Osteoblast (primary cell): ENCODE measurements at places on chromosomes 6 and 20. TPM values are rescaled to one million over a fixed set of nuclear protein-coding genes. Genes with fewer than 3 reads are reported as not detected.
A peak's percentile ranks its signal among the peaks of the same experiment; 100 is the strongest.

DNA sequence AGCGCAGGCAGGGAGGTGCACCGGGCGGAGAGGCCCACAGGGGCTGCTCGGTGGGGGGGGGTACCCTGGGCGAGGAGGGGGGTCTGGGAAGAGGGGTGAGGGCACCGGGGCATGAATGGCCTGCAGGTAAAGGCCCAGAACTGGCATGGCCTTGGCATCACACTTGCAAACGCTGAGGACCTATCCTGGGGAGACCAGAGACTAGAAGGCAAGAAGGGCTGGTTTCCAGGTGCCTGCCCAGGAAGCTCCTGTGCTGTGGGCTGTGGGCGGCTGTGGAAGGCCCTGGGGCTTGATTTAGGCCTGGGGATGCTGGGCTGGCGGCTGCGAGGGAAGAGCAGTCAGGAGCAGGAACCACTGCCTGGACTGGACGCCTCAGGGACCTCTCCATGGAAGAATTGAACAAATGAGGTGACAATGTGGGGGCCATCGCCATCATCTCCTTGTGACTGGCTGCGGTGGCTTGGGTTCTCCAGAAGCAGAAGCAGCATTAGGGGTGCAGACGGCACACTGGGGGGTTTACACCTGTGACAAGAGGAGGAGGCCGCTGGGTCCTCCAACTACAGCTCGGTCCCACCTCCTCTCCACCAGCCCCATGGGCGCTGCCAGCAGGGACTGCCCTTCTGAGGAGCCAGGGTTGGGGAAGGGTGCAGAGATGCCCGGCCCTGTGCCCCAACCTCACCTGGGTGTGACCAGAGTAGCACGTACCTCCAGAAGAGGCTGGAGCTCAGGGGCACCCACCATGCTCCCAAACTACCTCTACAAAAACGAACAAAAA, 32.1 kb upstream of the IRF4 start:
- H3K36me3 ChIP-seq = no peaks in the 10 kb centered on the region
- no peak overlapping the region for H3K27ac ChIP-seq
- no peaks in the 10 kb centered on the region for H3K4me1 ChIP-seq

DNA sequence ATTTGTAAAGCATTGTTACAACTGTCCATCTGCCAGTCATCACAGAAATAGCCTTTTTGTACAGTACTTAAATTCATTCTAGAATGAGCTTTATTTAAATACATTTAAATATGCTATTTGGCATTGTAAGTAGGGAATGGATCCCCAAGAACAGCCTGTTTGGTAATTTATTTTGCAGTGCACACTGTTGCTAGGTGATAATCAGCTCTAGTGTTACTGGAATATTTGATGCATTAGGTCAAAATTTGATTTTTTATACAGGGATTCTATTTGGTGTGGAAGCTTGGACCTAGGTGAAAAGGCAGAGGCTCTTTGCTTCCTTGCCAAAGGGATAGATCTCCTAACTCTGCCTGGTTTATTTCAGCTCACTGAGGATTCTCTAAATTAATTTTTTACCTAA, 593.7 kb downstream of the EPM2A start:
- no peak overlapping the region for H3K4me3 ChIP-seq
- no peaks in the 10 kb centered on the region for H3K4me1 ChIP-seq
- H3K27me3 ChIP-seq = no peaks in the 10 kb centered on the region
- no peak for DNase-seq
- no peak overlapping the region for H3K27ac ChIP-seq
- no peaks in the 10 kb centered on the region for H3K36me3 ChIP-seq

- H3K27me3 ChIP-seq = no peaks in the 10 kb centered on the region
- peaks cover 19% of the 10 kb centered on the region for H3K4me1 ChIP-seq
- no peak overlapping the region for H3K4me3 ChIP-seq
- peaks cover 3% of the 10 kb centered on the region for H3K36me3 ChIP-seq
- no peak for DNase-seq
Measured at GRCh38 chr6:71347119-71347518, 58.5 kb downstream of the OGFRL1 start.

DNA sequence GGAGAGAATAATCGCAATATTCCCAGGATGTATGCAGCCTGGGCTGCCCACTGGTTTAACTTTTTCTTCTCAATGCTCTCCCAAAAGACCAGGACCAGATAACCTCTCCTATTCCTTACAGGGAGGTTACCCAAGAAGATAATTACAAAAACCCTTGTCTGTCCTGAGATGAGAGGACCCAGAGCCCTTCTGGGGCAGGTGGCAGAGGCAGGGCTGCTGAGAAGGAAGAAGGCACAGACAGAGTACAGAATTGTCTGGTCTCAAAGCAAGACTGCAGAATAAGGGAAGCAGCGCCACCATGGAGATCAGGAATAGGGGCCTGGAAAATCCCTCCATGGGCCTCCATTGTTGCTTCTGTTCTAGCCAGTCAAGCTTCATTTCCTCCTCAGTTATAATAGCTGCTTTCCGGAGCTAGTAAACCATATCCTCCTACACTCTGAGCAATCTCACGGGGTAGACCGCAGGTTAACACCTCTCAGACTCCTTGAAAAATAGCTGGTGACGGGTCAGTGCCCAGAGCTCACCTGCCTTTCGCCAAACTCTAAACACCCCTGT, 463 bp upstream of the HLA-DMB start:
- no peak overlapping the region for H3K4me3 ChIP-seq
- peaks cover 31% of the 10 kb centered on the region for H3K27me3 ChIP-seq
- H3K36me3 ChIP-seq = no peaks in the 10 kb centered on the region
- H3K27ac ChIP-seq = no peak overlapping the region
- DNase-seq = no peak

DNA sequence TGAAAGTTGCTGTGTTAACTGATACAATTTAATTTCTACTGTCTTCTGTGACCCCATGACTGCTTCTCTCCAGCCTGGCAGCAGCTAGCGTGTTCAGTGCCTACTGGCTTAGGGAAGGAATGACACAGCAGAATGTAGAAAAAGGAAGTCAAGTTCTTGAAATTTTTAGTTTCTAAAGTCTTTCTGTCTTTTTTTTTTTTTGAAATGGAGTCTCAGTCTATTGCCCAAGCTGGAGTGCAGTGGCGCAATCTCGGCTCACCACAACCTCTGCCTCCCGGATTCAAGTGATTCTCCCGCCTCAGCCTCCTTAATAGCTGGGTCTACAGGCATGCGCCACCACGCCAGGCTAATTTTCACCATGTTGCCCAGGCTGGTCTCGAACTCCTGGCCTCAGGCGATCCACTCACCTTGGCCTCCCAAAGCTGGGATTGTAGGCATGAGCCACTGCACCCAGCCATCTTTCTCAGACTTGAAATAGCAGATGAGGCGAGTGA, 39.3 kb downstream of the PCNA start:
- H3K27ac ChIP-seq = peak overlapping the region; percentile 79
- no peaks in the 10 kb centered on the region for H3K27me3 ChIP-seq
- peak; percentile 57 for DNase-seq

GRCh38 chr6:35173427-35174087, 32.4 kb upstream of the TCP11 start:
- H3K36me3 ChIP-seq = no peaks in the 10 kb centered on the region
- H3K27me3 ChIP-seq = no peaks in the 10 kb centered on the region
- no peak for DNase-seq
- H3K4me3 ChIP-seq = no peak overlapping the region
- peak overlapping the region; percentile 70 for H3K27ac ChIP-seq
- peaks cover 65% of the 10 kb centered on the region for H3K4me1 ChIP-seq

GRCh38 chr6:13725570-13725969, 13.9 kb upstream of the RANBP9 start:
- no peaks in the 10 kb centered on the region for H3K36me3 ChIP-seq
- H3K4me3 ChIP-seq = no peak overlapping the region
- no peaks in the 10 kb centered on the region for H3K27me3 ChIP-seq
- no peak for DNase-seq

DNA sequence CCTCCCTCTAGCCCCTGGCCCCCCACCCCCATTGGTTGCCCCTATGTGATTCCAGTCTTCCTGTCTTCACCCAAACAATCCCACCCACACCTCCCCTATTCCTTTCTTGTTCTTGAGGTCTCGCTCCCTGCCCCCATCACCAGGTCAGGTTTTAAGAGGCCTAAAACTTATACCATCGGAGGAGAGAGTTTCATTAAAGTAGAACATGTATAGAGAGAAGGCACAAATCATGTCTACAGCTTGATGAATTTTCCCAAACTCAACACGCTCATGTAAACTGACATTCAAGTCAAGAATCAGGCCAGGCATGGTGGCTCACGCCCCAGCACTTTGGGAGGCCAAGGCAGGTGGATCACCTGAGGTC, 44.5 kb downstream of the TGM2 start:
- DNase-seq = no peak
- no peak overlapping the region for H3K4me3 ChIP-seq
- no peaks in the 10 kb centered on the region for H3K36me3 ChIP-seq
- no peak overlapping the region for H3K27ac ChIP-seq

Gene CLIC5
- not detected in 2 replicates for total RNA-seq

GRCh38 chr20:37276494-37277252, 12.8 kb upstream of the MANBAL start:
- H3K4me3 ChIP-seq = no peak overlapping the region
- DNase-seq = peak; percentile 90
- H3K27ac ChIP-seq = no peak overlapping the region
- peaks cover 9% of the 10 kb centered on the region for H3K27me3 ChIP-seq

Gene GRM1
- total RNA-seq = under 0.01 TPM in 2 replicates

GRCh38 chr6:120935908-120936307, 398.4 kb downstream of the TBC1D32 start:
- H3K36me3 ChIP-seq = no peaks in the 10 kb centered on the region
- no peak for DNase-seq
- H3K4me1 ChIP-seq = no peaks in the 10 kb centered on the region
- no peaks in the 10 kb centered on the region for H3K27me3 ChIP-seq

- DNase-seq = no peak
- H3K4me1 ChIP-seq = no peaks in the 10 kb centered on the region
- H3K36me3 ChIP-seq = no peaks in the 10 kb centered on the region
- no peak overlapping the region for H3K4me3 ChIP-seq
Measured at GRCh38 chr20:59359906-59360725, 59.7 kb downstream of the EDN3 start.

Gene EMILIN3
- total RNA-seq = not detected in 2 replicates

- H3K4me3 ChIP-seq = no peak overlapping the region
- no peak for DNase-seq
- peaks cover 16% of the 10 kb centered on the region for H3K4me1 ChIP-seq
- H3K27ac ChIP-seq = no peak overlapping the region
- H3K27me3 ChIP-seq = no peaks in the 10 kb centered on the region
- no peaks in the 10 kb centered on the region for H3K36me3 ChIP-seq
Measured at GRCh38 chr20:9076440-9076839, 7.6 kb downstream of the PLCB4 start.

- no peaks in the 10 kb centered on the region for H3K4me1 ChIP-seq
- DNase-seq = peak; percentile 58
- no peak overlapping the region for H3K27ac ChIP-seq
Measured at GRCh38 chr20:3021327-3021726, 22.1 kb upstream of the GNRH2 start.

Gene MEP1A
- not detected in 2 replicates for total RNA-seq

DNA sequence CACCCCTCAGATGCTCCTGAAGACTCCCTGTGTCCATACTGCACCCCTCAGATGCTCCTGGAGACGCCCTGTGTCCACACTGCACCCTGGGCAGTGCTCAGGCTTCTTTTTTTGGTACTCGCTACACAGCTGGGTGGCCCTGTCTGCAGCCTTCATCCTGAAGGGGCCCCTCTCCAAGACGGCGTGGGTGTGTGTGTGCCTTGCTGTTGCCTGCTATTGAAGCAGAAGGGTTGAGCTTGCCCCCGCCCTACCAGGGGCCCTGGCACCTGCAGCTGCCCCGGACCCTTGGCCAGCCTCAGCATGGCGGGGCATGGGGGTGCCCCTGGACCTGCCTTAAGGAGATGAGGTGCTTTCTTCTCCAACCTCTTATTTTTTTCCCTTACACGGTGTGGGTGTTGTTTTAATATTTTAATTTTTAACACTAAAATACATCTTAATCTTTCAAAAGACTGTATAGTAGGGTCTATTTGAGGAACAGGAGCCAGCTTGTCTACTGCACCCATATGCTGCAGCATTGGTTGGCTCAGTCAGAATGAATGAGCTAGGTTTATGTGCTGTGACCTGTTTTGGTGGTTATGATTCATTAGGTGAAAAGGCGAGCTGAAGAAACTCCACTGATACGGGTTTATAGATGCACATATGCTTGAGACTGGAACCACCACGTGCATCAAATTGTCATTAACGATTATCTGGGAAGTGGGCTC, 135.9 kb downstream of the AGPAT4 start:
- H3K4me3 ChIP-seq = no peak overlapping the region
- H3K27me3 ChIP-seq = no peaks in the 10 kb centered on the region
- H3K36me3 ChIP-seq = peaks cover 9% of the 10 kb centered on the region
- H3K4me1 ChIP-seq = peaks cover 12% of the 10 kb centered on the region

DNA sequence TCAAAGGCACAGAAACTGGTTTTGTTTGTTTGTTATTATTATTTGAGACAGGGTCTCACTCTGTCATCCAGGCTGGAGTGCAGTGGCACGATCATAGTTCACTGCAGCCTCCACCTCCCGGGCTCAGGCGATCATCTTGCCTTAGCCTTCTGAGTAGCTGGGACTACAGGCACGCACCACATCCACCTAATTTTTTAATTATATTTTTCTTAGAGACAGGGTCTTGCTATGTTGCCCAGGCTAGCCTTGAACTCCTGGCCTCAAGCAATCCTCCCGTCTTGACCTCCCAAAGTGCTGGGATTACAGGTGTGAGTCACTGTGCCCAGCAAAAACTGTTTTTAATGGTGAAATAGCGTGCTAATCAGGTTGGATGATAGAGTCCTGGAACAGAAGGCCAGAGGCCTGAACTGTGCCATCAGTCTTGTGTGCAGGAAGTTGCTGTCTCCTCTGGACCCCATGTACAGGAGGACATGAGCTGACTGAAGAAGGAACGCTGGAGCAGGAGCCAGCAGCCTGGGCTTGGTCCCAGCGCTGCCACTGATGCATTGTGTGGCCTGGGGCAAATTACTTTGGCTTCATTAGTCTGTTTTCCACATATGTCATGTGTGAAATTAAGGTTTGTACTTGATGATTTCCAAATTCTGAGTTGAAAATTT, 4.9 kb downstream of the TM9SF4 start:
- no peak overlapping the region for H3K4me3 ChIP-seq
- H3K36me3 ChIP-seq = no peaks in the 10 kb centered on the region
- H3K27ac ChIP-seq = no peak overlapping the region
- no peaks in the 10 kb centered on the region for H3K27me3 ChIP-seq
- no peak for DNase-seq
